ENCODE measurements at places on chromosomes 3 and 15.

- DNase-seq: no peak
Observed at GRCh38 chr3:46936733-46937250, 39.8 kb downstream of the CCDC12 start.

DNA sequence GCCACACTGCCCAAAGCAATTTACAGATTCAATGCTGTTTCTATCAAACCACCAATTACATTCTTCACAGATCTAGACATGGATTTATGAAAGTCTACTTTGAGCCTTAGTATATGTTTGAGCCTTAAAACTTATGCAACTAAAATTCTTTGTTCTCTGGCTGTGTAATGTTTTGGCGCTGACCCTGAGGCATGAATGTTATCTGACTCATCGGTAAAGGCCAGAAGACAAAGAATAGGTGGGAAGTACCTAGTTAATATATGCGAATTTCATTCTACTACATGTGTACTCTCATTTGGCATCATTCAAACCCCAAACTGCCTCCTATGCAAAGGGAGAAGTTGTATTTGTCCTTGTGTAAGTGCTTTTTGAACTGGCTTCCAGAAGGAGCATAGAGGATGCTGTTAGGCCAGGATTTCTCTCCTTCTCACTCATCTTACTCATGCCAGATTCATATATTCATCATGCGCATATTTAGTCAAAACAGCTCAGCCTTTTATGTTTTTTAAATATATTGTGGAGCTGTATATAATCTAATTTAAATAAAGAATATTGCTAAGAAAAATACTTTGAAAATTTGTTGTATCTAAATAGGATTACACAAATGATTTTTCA lies 204.2 kb downstream of the NFKBIZ start:
- DNase-seq: no peak

GRCh38 chr15:48806151-48806550 lies 4.7 kb downstream of the CEP152 start:
- no peak for DNase-seq

DNA sequence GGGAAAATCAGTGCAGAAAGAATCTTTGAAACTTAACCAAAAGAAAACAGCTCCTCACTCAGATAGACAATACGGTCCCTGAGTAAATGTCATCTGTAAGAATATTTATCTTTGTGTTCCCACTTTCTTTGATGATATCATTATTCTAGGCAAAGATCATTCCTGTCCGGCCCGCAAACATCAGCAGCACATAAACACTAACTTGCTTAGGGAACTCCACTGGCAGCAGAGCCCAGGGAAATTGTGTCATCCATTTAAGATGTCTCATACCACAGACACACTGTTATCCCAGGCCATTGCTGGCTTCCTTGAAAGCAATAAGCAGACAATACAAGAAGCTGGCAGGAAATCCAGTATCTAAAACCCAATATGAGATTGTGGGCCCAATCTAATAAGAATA lies 20.1 kb upstream of the CD96 start:
- DNase-seq: no peak

DNA sequence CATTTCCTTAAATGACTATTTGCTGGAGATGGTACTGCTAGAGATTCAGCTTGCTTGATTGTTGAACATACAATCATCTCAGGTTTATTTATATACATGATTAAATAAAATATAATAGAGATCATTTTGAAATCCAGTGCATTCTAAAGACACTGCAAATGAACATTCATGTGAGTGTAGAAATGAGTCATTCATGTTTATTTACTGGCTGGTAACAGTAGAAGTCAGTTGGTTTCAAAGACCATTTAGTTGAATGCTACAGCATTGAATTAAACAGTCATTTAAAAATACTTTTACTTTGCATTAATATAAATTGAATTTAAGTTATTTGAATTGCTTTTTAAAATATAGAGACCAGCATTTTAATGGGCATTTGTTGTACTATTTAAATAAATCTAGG lies 551.9 kb upstream of the GOLIM4 start:
- no peak for DNase-seq

DNA sequence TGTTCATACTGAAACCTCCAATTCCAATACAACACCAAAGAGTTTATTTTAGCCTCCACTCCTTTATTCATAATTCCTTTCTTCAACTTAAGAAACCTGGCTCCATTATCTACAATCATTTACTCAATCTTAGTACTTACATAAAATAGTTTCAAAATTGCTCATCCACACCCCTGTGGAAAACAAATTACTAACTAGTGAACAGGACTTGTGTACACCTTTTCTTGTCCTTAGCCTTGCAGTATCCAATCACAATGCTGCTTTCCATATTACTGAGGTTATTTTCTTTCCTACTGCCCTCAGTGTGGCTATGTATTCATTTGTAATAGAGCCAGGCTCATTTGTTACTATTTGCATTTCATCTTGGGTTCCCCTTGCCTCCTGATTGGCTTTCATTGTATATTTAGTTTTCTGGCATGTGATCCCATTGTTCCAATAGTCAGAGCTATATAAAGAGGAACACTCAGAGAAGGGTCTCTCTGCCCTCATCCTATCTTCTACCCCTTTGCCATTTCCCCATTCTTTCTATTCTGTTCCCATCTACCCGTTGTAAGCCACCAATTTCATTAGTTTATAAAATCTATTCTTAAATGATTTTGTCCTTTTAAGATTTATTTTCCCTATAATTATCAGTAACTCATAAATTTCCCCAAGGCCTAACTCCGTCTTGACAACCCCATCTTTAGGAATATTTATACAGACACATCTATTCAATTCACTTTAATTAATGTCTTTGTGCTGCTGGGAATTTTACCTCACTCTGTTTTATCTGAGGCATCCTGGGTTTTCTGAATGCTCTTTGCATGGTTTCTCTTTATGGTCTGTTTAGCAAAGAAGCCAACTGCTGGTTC lies 67.9 kb upstream of the RBP1 start:
- no peak for DNase-seq

DNA sequence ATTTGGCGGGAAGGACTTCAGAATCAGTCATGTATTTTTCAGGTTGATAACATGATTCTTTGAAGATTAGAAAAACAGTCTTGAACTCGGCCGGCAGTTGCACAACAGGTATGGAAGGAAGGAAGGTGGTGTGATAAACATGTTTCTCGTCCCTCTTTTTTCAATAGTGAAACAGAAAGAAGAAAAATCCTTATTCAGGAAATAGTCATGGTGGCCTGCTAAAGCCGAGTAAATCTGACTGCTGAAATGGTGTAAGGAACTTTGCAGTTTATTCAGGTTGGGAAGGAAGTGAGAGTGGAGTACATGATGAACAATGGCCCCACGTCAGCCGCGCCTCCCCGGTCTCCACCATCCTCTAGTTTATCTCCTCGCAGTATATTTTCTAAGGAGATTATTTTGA lies 6.7 kb downstream of the RASGRP1 start:
- DNase-seq: no peak

DNA sequence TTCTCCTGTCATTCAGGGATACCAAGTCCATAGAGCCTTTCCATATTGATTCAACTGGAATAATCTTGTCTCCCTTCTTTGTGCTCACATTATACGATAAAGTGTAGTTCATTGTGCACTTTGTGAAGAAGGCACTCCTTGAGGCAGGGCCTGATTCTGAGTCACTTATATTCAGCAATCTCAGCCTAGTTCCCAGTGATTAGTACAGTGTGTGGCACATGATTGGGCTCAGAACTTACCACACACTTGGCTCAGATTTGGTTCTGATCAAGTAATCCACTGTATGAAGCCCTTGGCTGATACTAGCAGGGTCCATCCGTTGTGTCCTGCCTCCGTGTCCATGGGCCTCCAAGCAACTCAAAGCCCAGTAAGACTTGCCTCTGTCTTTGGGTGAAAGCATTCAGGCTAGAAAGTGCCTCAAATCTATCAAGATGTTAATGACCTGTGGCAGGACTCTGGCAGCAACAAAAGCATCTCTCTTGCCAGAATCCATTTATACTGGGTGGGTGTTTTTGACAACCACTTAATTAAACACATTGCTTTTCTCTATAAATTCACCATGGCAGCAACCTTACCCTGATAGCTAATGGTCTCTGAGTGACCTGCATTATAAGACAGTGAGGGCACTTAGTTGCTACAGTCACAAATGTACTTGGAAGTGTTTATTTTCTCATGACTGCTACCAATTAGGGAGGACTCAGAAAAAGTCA lies 51.3 kb downstream of the TPRG1 start:
- no peak for DNase-seq

DNA sequence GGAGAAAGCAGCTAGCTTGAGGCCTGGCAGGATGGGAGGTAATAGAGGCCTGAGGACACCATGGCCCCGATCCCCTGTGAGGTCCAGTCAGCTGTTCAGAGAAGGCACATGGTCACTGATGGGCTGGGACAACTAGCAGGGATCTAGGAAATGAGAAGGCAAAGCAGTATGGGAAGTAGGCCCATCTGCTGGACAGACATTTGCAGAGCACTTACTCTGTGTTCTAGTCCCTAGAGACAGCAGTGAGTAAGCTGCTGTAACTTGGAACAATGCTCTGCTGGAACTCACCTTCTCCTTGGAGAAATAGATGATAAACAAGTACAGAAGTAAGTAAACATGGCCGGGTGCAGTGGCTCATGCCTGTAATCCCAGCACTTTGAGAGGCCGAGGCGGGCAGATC lies 7.1 kb downstream of the ECE2 start:
- no peak for DNase-seq

DNA sequence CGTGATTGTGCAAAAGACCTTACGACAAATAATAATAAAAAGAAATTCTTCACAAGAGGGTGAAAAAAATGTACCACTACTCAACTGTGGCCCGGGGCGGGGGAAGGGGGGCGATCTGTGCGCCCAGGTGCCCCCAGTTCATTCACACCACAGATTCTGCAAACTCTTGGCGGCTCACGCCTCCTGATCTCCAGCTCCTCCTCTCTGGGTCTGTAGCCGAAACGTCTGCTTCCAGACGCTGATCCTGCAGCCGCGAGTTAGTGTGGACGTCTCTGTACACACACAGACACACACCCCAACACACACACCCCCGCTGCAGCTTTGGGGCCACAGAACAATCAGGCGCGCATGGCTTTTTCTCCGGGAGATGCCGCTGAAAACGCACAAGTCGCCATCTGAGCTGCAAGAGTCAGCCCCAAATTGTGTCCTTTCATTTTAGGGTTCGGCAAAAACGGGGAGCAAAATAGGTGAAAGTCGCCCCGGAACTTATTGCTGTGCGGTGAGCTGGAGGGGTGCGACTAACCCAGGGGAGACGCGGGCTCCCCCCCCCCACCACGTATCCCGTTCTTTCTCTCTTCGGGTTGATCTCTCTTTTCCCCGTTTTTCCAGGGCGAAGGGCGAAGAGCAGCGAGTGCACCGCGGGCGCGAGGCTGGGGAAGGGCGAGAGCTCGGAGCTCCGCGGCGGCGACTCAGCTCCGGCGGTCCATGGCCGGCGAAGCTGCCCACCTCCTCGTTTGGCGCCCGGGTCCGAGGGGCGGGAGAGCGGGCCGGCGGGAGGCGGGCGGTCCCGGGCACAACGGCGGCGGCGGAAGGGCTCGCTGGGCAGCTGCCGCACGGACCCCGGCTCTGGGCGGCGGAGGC lies 505 bp upstream of the WNT5A start:
- DNase-seq: no peak

- no peak for DNase-seq
Observed at GRCh38 chr3:56042326-56042951, 425.8 kb downstream of the ERC2 start.

GRCh38 chr3:120596853-120597223 lies 702 bp downstream of the NDUFB4 start:
- no peak for DNase-seq

DNA sequence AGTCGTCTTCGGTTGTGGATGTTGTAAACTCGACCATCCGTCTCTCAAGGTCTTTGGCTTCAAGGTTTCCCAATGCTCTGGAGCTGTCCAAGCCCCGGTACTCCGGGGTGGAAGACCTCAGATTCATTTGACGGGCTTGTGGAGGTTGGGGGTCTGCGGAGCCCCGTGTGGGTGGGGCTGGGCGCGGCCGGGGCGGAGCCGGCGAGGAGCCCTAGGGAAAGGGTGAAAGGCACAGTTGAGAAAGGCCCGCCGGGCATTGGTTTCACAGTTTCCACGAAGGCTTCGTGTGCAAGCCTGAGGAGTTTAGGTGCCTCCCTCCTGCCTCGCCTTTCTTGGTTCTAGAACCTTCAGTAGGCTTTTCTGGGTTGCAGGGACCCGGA lies 360 bp upstream of the MGA start:
- no peak for DNase-seq

GRCh38 chr3:193736616-193737015 lies 143.6 kb downstream of the OPA1 start:
- no peak for DNase-seq

DNA sequence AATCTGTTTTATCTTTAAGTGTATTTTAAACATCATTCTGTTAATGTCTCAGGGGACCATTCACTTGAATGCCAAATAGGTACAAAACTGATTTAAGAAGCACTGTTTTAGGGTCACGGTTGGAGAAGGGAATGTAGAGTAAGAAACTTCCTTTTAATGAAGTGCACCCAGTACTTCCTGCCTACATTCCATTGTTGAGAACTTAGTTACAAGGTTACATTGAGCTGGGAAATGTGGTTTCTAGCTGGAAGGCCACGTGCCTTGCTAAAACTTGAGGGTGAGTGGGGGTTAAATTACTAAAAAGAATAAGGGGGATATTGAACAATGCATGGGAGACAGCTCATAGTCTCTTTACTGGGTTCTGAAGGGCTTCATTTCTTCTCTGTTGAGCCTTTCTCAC lies 78.3 kb upstream of the TBC1D5 start:
- no peak for DNase-seq

DNA sequence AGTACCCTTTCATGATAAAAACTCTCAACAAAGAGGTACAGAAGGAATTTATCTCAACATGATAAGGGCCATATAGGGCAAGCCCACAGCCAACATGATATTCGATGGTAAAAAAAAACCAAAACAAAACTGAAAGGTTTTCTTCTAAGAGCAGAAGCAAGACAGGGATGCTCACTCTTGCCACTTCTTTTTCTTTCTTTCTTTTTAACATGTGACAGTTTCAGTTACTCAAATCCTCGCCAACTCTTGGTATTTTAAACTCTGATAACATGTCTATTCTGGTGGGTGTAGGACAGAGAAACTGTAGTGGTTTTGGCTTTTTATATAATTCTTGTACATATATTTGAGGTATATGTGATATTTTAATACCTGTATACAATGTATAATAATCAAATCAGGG lies 74.0 kb upstream of the NMNAT3 start:
- no peak for DNase-seq

DNA sequence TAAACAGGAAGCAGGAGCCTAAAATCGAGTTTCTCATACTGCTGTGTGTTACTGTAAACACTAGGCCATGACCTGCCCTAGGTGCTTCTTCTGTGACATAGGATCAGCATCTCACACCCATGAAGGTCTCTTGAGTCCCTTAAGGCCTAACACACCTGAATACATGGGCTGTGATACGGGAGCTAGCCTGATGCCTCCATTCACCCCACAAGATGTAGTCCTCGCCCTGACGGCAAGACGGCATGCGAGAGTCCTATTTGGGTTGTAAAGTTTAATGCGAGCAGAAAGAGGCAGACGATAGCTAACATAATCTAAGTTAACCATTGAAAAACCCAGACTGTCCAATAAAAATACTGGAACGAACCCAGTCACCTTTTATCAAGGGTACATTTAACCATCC lies 241.1 kb upstream of the ICE2 start:
- DNase-seq: no peak
